ENCODE measurements at places on chromosomes 16 and 17.

- DNase-seq: no peak
Observed at GRCh38 chr16:14669776-14670175, 24.3 kb downstream of the PLA2G10 start.

DNA sequence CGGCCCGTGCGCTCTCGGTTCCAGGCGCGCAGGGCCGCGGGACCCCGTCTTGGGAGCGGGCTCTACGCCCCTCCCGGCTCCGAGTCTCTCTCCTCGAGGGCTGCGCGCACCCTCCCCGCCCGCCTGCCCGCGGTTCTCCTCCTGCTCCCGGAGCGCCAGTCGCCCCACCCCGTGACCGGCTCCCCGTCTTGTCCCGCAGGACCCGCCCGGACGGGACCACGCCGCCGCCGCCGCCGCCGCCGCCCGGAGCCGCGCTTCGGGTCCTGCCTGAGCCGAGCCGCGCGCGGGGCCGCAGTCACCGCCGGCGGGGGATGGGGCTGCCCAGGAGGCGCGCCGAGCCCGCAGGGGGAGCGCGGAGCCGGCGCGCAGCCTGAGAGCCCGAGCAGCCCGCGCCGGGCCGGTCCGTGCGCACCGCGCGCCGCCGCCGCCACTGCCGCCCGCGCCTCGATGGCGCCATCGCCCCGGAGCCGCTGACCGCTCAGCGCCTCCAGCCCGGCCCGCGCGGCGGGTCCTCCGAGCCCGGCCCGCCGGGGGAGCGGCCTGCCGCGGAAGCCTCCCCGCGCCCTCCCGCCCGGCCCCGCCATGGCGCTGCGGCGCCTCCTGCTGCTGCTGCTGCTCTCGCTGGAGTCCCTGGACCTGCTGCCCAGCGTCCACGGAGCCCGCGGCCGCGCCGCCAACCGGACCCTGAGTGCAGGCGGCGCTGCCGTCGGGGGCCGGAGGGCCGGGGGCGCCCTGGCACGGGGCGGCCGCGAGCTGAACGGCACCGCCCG, at the start of gene SHISA6:
Gene SHISA6 (plus strand): TSS at position 373 of the 770 bp plus-strand sequence.
- DNase-seq: no peak

- no peak for DNase-seq
Observed at GRCh38 chr17:5424909-5425308, 4.9 kb downstream of the RPAIN start.

- DNase-seq: no peak
Observed at GRCh38 chr16:56558024-56558747, 6.7 kb upstream of the MT4 start.

DNA sequence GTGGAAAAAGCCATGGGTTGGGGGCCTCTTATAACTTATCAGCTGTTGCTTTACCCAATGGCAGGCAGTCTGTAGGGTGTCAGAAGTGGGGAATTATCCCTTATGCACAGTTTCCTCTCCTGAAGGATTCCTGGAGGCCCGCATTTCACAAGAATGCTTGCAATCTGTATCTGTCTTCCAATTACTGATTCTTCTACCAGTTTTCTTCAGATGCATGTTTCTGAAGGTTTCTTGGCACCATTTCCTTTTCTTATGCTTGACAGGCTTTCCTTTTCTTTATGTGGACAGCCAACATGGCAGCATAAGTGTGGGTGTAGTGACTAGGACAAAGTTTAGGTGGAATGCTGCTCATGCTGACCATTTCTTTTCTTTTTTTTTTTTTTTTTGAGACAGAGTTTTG, 36.1 kb downstream of the MAP3K3 start:
- no peak for DNase-seq

GRCh38 chr17:50542795-50543774, 3.9 kb upstream of the SPATA20 start:
- DNase-seq: no peak

- peak; percentile 82 for DNase-seq
Observed at GRCh38 chr16:55370762-55371482, 46.9 kb downstream of the IRX6 start.

- DNase-seq: no peak
Observed at GRCh38 chr16:75458029-75458428, 6.5 kb downstream of the TMEM170A start.

DNA sequence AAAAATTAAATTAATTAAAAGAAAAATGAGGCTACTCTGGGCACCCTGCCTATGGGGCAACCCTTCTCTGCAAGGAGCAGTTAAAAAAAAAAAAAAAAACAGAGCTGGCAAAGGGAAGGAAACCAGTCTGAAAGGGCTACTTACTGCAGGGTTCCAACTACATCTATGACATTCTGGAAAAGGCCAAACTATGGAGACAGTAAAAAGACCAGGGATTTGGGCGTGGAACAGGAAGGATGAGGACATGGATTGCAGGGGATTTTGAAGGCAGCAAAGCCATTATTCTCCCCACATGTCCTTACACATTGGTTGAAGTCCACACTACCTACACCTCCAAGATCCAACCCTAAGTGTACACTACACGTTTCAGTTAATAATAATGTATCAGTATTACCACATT, 4.6 kb downstream of the RPH3AL start:
- DNase-seq: no peak

DNA sequence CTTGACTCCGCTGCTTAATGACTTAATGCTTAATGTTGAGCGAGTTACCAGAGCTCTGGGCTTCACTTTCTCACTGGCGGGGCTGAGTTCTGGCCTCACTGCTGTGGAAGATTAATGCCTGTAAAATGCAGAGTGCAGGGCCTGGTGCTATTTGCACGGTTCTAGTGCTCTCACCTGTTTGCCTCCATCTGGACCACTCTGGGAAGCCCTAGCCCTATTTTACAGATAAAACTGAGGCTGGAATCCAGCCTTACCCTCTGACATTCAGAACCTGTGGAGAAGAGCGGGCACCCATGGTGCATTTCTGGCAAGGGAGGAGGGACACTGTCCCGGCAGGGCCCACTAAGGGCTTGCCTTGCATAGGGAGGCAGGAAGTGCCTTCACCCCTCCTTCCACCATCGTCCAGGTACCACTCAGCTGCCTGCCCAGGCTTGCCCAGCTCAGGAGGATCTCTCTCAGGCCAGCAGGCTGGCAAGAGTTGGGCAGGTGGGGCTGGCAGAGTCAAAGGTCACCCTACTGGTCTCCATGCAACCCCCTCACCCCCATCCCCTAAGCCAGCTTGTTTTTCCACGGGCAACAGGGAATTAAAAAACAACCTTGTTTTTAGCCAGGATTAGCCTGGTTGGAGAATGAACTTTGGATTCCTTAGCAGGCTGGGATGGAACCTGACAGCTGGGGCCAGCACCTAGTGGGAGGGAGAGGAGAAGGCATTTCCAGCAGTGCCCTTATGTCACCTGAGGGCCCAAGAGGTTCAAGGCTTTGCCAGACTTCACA, 4.1 kb upstream of the UBALD1 start:
- no peak for DNase-seq

DNA sequence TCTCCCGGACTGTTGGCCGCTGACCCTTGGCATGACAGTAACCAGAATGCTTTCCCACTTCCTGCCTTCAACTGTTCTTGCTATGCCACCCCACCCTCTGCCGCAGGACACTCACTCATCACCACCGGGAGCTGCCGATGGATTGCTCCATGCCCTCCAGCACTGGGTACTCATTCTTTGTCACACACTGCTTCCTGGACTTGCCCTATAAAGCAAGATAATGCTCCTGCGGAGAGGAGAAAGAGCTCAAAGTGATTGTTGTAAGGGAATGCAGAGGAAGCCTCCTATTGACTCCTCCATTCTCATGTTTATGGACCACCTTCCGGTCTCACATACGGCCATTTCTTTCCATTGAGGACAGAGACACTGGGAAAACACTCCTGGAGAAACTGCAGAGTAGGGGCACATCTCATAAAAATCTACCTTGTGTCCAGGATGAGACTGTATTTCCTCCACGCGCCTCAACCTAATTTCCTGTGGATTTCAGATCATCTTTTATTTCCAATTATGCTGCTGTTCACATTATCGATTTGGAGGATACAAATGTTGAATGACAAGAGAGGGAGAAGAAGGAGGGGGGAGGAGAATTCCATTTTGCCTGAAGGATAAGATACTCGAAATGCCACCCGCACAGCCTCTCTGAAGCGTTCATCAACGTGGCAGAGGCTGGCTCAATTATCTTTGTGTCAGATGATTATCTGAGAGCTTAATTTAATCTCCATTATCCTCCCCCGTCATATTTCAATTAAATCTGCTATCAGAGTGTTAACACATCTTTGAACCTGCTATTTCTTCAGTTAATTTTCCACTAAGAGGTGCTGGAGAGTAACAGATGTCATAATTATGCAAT, 486.1 kb upstream of the SALL1 start:
- DNase-seq: no peak

DNA sequence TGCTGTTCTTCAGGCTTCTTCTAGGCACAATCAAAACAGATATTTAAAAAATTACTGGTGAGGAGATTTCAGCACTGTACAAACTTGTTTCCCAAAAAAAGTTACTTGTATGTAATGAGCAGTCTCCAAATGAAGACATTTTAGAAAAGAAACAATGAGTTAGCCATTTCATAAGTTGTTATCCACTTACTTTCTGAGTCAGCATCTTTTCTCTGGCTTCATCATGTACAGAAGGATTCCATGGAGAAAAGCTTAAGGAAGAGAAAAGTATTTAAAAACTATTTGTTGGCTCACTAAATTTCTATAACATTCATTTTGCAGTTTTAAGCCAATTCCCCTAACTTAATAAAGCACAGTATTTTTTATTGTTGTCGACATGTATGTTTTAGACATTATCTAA, 10.5 kb downstream of the AKTIP start:
- no peak for DNase-seq

- no peak for DNase-seq
Observed at GRCh38 chr16:24845726-24846547, at the start of gene SLC5A11. Gene SLC5A11, plus strand, starts transcription at chr16:24845963. Its CDS starts 12,681 bp downstream, at chr16:24858644.

DNA sequence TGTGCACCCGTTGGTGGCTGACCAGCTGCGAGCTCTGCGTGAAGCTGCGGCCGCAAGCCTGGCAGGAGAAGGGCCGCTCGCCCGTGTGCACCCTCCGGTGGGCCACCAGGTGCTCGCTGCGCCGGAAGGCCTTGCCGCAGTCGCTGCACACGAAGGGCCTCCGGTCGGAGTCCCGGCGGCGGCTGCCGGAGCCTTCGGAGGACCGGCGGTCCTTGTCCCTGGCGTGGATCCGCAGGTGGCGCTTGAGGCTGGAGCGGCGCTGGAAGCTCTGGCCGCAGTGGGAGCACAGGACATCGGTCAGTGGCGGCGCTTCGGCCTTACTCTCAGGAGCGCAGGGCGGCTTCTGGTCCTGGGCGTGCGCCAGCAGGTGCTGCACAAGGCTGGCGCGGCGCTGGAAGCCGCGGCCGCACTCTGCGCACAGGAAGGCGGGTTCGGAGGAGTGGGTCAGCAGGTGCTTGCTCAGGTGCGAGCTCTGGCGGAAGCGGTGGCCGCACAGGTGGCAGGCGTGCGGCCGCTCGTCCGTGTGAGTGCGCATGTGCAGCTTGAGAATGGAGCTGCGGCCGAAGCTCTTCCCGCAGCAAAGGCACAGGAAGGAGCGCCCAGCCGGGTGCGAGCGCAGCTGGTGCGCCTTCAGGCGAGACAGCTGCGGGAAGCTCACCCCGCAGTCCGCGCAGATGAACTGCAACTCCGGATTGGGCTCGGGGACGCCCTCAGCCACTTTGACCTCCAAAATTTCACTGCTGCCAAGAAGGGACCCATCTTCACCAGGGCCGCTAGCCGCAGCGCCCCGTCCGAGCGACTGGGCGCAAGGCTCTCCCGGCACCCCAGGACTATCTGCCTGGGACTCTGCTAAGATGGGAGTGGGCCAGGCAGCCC, 9.1 kb downstream of the ZSCAN10 start:
- DNase-seq: no peak

DNA sequence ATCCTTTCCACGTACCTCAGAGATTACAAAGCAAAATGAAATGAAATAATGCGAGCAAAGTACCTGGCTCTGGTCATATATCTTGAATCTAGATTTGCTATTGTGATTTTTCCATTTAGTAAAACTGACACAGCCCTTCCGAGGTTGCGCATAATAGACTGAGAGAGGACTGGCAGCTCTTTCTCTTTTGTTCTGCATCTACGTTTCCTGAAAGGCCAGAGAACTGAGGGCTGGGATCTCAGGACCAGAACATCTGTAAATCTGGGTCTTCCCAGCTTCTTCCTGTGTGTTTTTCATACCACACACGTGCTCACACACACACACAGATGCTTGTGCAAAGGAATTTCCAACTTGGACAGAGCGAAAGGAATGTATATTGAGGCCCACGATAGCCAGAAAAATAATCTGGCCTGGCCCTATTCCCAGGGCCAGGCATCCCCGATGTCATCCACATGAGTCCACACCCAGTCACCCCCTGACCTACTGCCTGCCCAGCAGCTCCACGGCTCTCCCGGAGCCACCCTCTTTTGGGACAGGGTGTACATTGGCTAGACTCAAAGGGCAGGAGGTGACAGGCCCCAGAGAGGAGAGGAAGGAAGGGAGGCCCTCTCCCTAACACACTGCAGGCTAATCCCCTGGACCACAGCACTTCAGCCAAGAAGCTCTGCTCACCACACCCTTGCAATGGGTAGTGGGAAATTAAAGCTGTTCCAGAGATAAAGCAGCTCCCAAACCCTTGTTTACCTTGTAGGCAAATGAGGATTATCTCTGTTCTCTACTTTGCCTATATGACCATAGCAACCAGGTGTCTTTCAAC, 41.8 kb downstream of the NOL11 start:
- DNase-seq: peak; percentile 66

- no peak for DNase-seq
Observed at GRCh38 chr16:50059669-50060068, 6.1 kb upstream of the HEATR3 start.

- peak; percentile 34 for DNase-seq
Observed at GRCh38 chr17:81231766-81232581, 6.9 kb downstream of the TEPSIN start.

DNA sequence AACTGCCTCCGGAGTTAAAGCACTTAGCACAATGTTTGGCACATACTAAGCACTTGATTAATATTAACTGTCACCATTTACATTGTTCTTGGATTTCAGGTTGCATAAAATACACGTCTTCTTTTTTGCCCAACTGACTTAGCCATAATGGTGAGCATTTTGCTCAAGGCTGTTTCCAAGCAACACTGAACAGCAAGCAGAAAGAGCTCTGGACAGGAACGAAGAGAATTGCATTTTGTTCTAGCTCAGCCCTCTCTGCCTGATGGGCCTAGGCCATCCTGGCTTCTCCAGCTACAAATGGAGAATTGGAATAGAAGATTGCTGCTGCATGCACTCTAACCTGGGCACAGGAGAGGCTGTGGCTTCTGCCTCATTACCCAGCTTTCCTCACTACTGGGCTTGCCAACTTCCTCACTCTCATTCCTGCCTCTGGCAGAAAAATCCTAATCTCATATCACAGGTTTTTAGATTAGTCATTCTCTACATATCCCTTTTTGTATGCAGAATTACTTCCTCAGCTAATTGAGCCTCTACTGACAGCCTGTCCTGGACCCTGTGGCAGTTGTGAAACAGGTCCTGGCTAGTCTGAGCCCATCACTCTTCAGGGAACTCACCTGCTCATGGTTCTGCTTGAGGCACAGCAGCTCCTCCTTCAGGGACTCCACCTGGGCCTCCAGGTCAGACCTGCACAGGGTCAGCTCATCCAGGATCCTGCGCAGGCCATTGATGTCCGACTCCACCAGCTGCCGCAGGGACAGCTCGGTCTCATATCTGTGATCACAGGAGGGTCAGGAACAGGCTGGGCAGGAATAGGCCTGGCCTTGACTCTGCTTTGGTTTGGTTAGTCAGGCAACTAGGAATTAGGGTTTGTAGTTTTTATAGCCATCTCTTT, 2.5 kb downstream of the KRT33A start:
- no peak for DNase-seq

GRCh38 chr16:55809386-55809785, 23.5 kb downstream of the CES1 start:
- DNase-seq: no peak
